Hematopoietic multipotent progenitor cell treated with erythropoietin and hydrocortisone succinate and interleukin-3 and kit ligand, for 6 days (in vitro differentiated cells): ENCODE measurements at places on chromosomes 6 and 20.

GRCh38 chr20:44074252-44075151, 112.5 kb downstream of the JPH2 start:
- DNase-seq, result no peak

GRCh38 chr6:51166914-51167313, 348.2 kb downstream of the TFAP2B start:
- DNase-seq, result peak; percentile 3

DNA sequence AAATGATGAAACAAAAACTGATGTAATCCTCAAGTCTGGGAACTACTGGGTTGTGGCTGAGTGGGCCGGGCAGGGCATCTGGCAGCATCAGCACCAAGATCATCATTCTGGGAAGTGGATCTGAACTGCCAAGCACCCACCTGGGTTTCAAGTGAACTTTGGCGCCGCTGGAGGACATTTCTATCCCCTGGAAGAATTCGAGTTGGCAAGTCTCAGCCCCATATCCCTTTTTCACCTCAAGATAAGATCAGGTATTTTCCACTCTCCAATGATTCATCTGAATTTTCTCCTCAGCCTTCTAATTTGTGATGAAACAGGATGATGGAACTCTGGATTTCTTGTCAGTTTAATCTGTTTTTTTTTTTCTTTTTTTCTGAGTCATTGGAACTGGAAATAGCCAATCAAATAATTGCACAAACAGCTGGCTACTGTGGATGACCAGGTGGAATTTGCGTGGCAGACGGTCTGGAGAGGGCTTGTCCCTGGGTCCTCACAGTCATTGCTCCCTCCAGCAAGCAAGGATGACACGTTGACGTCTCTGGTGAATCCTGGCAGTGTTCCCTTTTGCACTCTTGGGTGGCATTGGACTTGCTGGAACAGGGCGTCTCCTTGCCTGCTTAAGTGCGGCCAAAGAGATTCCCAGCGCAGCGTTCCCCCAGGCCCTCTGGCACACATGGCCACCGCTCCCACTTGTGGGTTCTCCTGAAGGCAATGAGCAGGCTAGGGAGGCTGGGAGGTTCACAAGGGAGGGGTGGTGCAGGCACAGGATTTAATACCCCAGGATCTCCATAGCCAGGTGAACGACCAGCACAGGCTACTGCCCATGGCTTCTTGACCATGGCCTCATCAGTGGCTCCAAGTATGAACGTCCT, 80.4 kb downstream of the DHX35 start:
- DNase-seq, result no peak

DNA sequence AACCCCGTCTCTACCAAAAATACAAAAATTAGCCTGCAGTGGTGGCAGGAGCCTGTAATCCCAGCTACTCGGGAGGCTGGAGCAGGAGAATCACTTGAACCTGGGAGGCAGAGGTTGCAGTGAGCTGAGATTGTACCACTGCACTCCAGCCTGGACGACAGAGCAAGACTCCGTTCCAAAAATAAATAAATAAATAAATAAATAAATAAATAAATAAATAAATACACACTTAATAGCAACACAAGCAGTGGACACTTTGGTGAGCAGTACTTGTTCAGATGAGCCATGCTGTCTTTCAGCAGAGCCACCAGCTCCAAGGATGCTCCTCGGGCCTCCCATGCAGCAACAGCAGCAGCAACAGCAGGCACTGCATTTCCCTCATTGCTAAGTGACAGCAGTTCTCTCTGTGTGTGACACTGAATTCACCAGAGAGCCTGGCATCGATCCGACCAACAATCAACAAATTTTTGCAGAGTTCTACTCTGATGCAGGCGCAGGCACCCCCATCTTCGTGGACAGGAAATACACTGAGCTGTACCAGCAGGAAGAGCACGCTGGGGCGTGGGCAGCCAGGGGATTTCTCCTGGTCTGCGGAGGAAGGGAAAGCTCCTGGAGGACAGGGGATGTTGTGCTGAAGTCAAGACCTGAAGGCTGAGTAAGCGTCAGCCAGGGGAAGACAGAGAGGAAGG, 54.0 kb upstream of the SNX9 start:
- no peak for DNase-seq

DNA sequence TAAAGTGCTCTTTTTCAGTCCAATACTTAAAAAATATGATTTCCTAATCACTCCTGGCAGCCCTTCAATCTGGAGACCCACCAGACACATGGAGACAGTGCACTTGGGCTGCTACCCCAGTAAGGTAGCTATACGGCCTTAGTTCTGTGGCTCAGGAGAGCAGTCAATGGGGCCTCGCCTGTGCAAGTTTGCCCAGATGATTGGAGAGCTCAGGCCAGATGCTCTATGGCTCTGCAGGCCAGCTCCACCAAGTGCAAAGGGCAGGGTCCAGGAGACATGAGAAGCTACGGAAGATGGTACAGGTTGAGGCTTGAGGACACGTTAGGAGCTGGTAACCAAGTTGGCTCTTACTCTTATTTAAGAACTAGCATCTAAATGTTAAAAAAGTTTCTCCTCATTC, 30.7 kb downstream of the STK38 start:
- no peak for DNase-seq

DNA sequence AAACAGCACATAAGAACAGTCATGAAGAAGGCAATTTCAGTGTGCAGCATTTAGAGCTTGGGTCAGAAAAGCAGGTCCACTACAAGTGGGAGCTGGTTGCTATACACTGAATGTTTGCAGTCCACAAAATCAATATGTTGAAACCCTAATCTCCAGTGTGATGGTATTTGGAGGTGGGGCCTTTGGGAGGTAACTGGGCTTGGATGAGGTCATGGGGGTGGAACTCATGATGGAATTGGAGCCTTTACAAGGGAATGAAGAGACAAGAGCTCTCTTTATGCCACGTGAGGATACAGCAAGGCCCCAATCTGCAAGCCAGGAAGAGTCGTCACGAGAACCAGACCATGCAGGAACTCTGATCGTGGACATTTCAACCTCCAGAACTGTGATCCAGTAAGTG, 216.7 kb upstream of the SLC35B3 start:
- no peak for DNase-seq

GRCh38 chr6:127641905-127642304, 64.9 kb downstream of the C6orf58 start:
- peak; percentile 36 for DNase-seq

DNA sequence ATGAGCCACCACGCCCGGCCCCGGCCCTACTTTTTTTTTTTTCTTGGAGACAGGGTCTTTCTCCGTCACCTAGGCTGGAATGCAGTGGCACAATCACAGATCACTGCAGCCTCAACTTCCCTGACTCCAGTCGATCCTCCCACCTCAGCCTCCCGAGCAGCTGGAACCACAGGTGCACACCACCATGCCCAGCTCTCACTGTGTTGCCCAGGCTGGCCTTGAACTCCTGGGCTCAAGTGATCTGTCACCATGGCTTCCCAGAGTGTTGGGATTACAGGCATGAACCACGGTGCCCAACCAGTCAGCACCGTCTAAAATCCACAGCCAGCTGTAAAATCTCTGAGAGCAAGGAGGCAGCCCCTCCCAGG, 17.4 kb downstream of the SLC17A9 start:
- DNase-seq, result no peak

DNA sequence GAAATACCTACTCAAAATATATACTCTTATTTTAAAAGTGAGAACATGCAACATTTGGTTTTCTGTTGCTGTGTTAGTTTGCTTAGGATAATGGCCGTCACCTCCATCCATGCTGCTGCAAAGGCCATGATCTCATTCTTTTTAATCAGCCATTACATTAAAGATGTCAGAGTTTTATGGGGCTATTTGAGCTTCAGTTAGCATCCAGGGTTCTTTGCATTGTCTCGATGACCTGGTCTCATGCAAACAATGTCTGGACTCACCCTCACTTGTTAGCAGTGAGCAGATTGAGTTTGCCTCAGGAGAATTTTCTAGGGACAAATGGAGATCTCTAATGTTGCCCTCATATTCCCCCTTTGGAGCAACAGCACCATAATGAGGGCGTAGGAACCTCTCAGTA, 458.7 kb upstream of the AGPAT4 start:
- no peak for DNase-seq

DNA sequence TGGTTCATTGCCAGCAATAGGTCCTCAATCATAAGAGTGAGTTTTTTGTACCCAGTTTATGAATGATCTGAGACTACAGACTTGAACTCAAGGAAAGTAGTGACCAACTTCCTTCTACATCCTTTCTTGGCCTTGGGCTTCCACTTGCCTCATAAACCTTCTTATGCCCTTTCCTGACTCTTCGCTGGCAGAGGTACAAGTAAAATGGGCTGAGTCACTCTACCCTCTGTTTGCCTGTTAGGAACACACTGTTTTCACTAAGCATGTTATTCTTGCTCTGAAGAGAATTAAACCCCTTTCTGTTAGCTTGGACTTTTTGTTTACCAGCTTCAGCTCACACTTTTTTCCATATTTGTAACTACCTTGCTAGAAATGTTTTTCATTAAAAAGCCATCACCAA, 74.4 kb downstream of the PKHD1 start:
- DNase-seq, result no peak

- DNase-seq, result peak; percentile 69
Measured at GRCh38 chr6:156809034-156809433, 31.9 kb downstream of the ARID1B start.

GRCh38 chr20:63080811-63081210, 74.0 kb upstream of the BHLHE23 start:
- no peak for DNase-seq

DNA sequence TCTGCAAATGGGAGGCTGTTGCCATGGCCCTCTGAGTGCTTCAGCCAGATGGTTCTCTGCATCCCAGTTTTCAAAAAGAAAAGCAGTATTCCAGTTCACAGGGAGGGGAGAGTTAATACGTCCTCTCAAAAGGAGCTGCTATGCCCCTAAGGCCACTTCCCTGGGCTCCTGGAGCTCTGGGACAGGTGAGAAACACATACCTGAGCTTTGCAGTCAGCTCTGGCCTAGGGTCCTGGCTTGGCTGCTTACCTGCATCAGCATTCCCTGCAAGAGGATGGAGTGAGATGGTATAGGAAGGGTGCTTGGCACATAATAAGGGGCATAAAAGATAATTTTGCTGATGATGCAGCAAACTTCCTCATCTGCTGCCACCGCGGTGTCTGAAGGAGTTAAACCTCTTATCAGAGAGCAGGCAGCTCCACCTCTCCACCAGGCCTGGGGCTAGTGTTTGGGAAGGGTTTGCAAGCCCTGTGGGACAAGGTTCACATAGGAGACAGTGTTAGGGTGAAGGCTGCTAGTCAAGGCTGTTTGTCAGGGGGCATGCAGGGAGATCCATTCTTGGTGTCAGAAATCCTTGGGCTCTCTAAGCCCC, 62.7 kb downstream of the SLC24A3 start:
- DNase-seq, result peak; percentile 89

GRCh38 chr6:22363714-22364239, 66.9 kb upstream of the PRL start:
- no peak for DNase-seq

GRCh38 chr6:131182991-131183425, 47.7 kb downstream of the AKAP7 start:
- DNase-seq, result peak; percentile 73

DNA sequence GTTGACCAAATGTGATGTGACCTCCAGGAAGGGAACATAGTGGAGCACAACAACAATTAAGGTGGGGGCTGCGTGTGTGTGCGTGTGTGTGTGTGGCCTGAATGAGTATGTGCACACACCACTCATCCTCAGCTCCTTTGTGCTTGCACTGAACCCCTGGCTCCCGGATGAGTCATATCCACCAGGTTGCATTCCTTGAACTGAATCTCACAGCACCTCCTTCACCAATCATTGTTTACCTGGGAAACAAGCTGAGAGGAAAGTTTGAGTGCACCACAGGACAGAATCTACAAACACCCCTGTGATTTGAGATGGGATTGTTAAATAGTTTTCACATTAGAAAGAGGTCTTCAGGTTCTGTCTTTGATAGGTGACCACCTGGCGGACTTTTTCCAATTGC, 33.7 kb upstream of the GPR6 start:
- DNase-seq, result no peak

DNA sequence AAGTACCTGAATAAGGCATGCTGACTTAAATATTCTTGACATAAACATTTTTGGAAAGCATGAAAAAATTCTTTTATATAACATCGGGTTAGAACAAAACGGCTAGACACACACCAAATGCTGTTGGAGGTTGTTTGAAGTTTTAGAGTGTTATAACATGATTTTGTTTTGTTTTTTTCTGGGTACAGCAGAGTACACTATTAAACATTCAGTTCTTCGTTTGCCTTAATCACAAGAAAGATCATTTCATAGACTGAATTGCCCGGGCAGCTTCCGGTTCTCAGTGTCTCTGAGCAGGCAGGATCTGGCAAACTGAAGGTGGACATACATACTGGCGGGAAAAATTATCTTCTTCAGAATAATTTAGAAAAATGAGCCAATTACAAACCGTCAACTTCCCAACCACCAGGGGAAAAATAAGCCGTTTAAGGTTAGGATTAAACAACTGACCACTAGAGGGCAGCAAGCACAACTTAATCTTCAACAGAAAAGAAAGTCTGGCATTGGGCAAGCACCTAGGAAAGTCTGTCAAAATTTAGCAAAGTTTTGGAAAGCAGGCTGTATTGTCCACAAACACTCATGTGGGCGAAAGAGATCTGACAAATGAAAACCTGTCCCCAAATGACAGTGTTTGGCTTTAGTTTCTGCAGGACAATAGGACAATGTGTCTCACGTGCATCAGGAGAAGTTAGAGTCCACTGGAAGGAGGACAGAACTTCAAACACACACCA, 15.0 kb downstream of the ZNF217 start:
- DNase-seq, result peak; percentile 98

DNA sequence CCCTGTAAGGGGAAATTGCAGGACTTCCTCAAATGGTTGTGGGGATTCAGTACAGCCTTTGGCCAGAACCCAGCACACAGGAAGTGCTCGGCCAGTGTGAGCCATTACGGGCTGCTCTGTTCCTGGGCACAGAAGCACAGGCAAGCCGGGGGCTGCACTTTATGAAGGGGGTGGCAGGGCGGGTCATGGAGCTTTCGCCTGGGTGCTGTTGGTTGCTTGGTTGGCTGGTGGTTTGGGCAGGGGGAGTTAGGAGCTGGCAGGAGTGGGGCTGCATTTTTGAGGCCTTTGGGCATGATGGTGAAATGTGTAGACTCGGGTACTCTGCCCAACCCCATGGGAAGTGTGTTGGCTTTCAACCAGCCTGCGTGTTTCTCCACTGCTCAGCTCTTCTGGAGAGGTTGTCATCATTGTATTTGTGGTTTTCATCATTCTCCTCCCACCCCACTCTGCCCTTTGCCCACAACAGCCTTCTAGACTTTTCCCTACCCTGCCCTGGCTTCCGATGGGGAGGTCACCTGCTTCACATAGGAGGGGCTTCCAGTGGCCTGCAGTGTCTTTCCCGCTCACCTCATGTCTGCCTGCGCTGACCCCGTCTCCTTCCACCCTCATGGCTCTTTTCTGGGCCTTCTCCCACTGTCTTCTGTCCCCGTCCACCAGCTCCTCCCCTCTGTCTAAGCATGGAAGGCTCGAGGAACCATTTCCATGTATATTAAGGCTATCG, 16.1 kb upstream of the RBM38 start:
- peak; percentile 42 for DNase-seq

DNA sequence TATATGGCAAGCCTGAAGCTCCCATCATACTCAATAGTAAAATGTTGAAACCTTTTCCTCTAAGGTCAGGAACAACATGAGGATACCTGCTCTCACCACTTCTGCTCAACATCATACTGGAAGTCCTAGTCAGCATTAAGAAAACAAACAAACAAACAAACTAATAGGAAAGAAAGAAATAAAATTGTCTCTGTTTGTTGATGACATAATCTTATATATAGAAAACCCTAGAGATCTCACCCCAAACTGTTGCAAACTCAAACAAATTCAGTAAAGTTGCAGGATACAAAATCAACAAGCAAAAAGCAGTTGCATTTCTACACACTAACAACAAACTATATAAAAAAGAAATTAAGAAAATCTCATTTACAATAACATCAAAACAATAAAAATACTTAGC, 20.5 kb downstream of the TTLL2 start:
- no peak for DNase-seq
